Gastrocnemius medialis (tissue), 4 donors: ENCODE measurements at places on chromosomes 4 and X. TPM values are rescaled to one million over a fixed set of nuclear protein-coding genes. Genes with fewer than 3 reads are reported as not detected.

The MGST2 gene
- 38.6 TPM for total RNA-seq

The FMR1NB gene
- not detected for total RNA-seq

The TLR3 gene
- 1.6 TPM for total RNA-seq

The DGKK gene
- not detected for total RNA-seq

The FDCSP gene
- total RNA-seq = not detected

The IGBP1 gene
- 109 TPM for total RNA-seq

The ENOX2 gene
- total RNA-seq = 7.2 TPM

The VCX3B gene
- total RNA-seq = not detected

- no peak for DNase-seq
Measured at GRCh38 chrX:130981836-130982235, 76.3 kb upstream of the ARHGAP36 start.

DNA sequence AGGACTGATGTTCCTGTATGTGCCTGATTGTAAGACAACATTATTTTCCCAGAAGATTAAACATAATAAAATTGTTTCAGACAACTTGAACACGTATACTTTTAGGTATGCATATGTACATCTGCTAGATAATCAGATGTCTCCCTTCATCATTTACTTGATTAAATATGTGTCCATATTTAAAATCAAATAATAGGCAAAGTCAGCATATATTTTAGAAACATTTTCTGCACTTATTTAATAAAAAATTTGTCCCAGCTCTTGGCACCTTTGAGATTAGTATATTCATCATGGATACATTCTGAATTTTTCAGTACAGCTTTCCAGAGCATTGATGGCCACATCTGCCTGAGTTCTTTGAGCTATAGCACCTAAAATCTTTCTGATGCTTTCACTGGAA, 106.0 kb downstream of the ARHGAP10 start:
- DNase-seq = no peak

GRCh38 chr4:116015549-116015948, 902.1 kb upstream of the NDST4 start:
- no peak for DNase-seq

- no peak for DNase-seq
Measured at GRCh38 chr4:104868533-104868932, 278.1 kb upstream of the TET2 start.

DNA sequence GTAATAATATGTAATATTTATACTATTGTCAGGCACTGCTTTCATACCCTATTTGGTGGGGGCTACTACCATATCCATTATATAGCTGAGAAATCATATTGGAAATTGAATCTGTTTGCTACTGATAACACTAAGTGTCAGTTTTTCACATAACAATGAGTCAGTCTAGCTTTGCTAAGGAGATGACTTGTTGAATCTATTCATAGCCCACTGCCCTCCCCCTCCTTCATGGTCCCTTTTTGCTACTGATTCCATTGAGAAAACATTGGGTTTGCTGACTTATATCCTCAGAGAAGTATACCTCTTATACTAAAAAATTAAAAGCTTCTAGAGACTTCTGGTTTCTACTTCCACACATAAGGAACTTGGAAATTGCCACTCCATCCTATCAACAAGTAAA, 1898.4 kb downstream of the STIM2 start:
- DNase-seq = no peak

GRCh38 chr4:17324386-17324830, 187.5 kb downstream of the QDPR start:
- DNase-seq = no peak

- no peak for DNase-seq
Measured at GRCh38 chr4:105147553-105148161, 981 bp downstream of the TET2 start.

GRCh38 chr4:73776321-73776729, 36.0 kb downstream of the CXCL8 start:
- peak; percentile 56 for DNase-seq

GRCh38 chr4:169765835-169766234, 8.1 kb upstream of the HPF1 start:
- no peak for DNase-seq

GRCh38 chrX:85004255-85004654, 578 bp downstream of the APOOL start:
- DNase-seq = no peak

DNA sequence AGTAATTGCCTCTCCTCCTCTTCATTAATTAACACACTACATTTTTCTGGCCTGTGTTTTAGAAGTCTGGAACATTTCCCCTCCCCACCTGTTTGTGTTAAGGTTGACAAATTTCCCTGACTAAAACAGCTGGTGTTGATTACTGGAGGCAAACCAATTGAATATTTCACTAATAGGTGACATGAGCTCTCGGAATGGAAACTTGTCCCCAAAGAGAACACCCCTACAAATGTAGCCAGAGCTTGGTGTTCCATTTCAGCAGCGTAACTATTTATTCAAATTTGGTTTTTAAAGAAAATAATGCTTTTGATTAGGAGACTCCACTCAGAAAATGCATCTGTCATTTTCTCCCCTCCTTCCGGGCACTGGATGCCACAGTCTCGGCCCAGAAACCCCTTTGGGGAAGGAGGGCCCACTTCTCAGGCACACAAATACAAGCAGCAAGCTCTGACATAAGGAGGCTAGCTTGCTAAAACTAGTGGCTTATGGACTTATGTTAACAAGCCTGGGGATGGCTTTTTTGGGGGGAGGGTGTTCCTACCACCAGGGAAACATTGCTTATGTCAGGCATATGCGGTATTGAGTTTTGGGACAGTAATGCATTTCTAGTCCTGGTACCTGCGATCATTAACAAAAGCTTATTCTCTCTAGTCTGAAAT, 2.2 kb downstream of the RNF150 start:
- no peak for DNase-seq

GRCh38 chr4:37421614-37422013, 177.1 kb downstream of the NWD2 start:
- DNase-seq = no peak

DNA sequence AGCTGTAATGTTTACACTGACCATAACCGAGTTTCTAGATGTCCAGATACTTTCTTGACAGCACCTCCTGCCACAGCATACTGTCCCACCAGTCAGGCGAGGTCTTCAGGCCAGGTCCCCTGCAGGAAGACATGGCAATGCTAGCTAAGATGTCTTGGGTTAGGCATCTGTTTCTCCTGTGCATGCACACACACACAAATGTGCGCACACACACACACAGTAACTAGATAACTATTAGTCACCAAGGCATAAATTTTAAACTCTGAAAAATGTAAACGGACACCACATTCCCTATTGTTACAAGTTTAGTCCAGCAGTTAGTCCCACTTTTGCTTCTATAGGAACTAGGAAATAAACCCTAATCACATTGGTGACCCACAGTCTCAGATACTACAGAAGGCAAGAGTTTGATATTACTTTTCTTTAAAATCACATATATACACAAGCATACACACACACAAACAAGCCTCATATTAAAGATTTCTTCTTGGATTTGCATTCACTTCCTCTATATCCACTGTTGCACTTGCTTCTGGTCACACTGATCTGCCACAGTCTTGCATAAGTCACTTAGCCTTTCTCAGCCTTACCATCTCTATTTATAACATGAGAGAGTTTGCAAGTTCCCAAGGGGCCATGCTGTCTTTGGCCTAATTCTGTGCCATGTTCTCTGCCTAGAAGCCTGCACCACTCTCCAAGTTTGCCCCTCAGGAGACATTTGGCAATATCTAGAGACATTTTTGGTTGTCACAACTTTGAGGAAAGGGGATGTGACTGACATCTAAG, 32.2 kb downstream of the IL21 start:
- DNase-seq = no peak
